ENCODE measurements at places on chromosomes 3 and 15.

DNA sequence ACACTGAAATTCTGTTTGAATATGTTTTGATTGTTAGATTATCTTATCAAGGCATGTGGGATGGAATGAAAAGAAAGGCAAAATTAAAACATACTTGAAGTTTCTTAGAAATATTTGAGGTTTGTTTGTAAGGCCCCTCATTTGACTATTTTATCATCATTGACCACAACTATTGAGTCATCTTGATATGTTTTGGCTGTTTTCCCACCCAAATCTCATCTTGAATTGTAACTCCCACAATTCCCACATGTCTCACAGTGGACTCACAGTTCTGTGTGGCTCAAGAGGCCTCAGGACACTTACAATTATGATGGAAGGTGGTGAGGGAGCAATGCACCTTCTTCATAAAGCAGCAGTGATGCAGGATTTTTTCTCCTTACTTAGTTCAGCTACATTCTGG, 917.1 kb downstream of the PLOD2 start:
- no peak for DNase-seq

- DNase-seq, result no peak
Observed at GRCh38 chr3:14404631-14405359, 2.4 kb downstream of the SLC6A6 start.

- DNase-seq, result no peak
Observed at GRCh38 chr3:197490098-197491058, 65.4 kb downstream of the BDH1 start.

- DNase-seq, result no peak
Observed at GRCh38 chr15:75353604-75354003, 6.8 kb downstream of the NEIL1 start.

DNA sequence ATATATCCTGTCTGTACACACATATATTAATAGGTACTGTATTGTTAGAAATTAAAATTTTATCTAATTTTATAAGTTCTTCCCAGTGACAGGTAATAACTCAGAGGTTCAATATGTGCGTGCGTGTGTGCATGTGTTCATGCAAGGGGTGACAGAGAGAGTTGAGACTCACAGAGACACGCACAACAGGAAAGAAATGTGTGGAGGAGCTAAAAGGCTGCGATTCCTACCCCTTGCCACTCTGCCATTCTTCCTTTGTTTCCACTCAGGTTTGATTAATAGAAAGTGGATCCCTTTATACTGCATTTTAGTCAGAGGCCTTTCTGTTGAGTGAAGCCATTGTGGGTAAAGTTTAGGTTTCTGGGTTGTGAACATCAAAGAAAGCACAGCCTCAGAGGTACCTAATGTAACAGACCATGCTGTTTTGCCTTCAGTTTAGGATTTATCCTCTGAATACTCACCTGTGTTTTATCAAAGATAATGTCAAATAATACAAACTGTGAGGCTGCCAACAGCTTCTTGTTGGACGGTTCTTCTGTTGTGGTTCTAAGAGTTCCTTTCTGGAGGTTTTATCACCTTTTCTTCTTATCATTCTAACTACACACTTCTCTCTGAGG, 182.3 kb downstream of the EPHA3 start:
- DNase-seq, result no peak

DNA sequence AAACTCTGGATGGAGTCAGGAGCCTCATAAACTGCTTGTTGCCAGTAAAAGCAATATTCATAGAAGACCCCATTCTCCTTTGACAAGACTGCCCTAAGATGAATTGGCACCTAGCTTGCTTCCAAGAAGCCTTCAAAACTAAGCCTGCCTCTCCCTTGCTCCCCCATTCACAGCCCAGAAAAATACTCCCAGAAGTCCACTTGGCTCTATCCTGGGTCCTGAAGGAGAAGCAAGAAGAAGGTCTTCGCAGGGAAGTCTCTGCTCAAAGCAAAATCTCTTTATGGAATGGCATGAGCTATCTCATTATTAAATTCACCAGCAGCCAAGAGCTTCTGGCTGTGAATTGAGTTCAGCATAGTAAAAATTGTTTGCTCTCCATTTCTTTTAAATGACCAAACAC, 230.2 kb upstream of the ARRDC4 start:
- no peak for DNase-seq

- no peak for DNase-seq
Observed at GRCh38 chr15:89244574-89244903, 760 bp downstream of the FANCI start.

- no peak for DNase-seq
Observed at GRCh38 chr3:184409331-184409926, 29.6 kb downstream of the CHRD start.

DNA sequence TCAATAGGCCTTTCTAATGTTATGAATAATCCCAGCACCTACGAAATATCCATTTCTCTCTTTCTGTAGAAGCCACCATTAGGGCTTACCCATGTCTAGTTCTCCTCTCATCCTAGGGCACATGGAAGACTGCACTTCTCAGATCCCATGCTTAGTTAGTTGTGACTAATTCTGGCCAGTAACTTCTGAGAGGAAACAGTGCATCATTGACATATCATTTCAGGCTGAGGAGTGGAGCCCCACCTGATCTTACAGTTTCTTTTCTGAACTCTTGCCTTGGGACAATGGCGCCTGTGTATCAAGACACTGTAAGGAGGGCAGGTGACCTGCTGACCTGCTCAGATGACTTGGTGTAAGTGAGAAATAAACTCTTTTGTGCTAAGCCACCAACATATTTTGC, 39.4 kb upstream of the TBL1XR1 start:
- DNase-seq, result no peak

DNA sequence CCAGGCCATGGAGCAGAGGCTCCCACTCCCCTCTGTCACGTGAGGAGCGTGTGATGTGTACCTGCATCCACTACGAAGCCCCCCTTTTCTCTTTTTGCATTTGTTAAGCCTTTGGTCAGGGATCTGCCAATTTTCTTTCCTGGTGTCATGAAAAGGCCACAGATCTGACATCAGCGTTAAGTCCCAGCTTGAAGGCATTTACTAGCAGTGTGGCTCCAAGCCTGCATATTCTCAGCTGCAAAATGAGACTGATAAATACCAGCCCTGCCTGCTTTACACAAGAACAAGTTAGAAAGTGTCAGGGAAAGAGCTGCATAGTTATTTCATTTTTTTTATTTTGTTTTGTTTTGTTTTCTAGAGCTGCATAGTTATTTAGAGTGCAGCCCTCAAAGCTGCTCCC, 2.3 kb upstream of the ANKRD63 start:
- no peak for DNase-seq

DNA sequence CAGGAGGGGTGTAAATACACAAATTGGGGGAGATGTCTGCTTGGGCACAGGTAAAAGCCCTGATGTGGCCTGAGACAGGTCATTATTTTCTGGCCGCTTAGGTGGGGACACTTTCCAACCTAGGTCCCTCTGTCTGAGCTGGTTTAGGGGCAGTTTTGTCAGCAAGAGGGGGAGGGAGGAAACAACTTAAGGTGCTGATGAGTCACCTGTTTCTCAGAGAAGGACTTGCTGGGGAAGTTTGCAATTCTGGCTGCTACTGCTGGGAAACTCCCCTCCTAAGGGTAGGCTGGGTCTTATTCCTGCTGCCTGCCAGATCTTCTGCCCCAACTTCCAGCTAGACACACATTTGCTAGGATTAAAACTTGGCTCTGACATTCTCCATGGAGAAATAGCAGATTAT, 4.8 kb upstream of the RHOV start:
- no peak for DNase-seq

Measured in activated T-cell treated with anti-CD3 and anti-CD28 coated beads for 1 hour (primary cell).